Frontal cortex (tissue), 4 donors: ENCODE measurements at places on chromosomes 5 and 9.

DNA sequence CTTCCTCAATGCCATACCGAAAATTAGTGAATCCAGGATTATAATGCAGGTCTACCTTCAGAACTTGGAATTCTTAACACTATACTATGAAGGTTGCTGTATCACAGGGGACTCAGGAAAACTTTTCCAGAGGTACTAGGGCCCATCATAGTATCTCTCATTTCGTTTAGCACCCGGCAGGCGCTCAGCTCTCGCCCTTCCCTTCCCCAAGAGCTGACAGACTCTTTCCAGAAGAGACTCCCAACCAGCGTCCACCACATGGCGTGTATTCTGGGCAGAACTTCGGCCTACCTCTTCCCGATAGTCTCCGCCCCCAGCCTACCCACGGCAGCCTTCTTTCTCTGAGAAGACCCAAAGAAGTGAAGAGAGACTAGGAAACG lies 271 bp downstream of the NOL8 start:
- no peak for DNase-seq

DNA sequence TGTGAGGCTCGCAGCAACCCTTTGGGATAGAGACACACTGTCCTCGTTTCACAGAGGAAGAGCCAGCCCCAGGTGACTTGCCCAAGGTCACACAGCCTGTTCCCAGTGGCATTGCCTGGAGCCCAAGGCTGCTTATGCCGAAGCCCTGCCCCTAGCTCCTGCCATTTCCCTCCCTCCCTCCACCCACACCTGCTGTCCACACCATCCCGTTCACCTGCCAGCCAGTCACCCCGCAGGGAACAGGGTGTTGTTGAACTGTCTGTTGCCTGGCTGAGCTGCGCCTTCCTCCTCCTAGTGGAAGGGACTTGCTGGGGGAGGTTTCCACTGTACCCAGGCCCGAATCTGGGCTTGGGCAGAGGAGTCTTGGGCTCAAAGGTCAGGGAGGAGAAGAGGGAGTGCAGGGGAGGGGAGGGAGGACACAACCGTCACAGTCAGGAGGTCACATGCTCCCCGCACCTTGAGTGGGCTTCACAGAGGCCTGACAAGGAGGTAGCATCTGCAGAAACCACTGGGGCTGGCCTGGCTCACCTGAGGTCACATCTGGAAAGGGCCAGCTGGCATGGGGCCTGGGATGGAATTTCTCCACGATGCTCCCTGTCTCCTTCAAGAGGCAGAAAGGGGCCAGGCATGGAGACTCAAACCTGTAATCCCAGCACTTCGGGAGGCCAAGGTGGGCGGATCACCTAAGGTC lies 6.3 kb downstream of the TTC16 start:
- no peak for DNase-seq

DNA sequence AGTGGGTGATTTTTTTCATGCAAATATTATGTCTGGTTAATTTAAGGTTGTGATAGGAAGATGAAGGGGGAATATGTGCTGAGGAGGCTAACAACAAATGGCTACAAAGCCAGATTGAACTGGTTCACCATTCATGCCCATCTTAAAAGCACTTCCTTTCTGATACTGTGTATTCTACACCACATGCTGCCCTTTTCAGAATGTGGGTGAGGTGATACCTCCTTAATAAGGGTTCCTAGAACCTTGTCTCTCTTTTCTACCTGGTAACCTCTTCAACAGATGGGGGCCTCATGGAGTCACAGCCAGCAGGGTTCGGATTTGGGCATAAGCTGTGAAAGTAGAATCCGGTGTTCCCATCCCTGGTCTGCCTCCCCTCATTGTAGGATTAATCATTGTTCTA lies 1064.0 kb upstream of the SEMA6A start:
- no peak for DNase-seq

- no peak for DNase-seq
Measured at GRCh38 chr5:31561946-31562345, 29.8 kb downstream of the C5orf22 start.

DNA sequence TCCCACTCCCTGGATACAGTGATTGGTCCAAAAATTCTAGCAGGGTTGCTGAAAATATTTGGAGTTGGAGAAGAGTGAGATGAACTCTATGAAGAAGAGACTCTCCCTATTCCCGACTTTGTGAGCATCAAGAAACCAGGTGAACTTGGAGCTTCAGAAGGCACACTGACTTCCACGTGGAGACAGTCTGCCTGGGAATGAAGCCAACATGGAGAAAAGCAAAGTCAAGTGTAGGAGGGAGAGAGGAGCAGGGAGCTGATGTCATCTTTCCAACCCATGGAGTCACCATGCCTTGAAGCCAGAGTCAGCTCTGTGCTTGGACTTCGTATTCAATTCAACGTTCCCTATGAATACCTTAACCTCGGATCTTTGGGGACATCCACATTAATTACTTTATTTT lies 125.1 kb downstream of the NPR3 start:
- DNase-seq = no peak

DNA sequence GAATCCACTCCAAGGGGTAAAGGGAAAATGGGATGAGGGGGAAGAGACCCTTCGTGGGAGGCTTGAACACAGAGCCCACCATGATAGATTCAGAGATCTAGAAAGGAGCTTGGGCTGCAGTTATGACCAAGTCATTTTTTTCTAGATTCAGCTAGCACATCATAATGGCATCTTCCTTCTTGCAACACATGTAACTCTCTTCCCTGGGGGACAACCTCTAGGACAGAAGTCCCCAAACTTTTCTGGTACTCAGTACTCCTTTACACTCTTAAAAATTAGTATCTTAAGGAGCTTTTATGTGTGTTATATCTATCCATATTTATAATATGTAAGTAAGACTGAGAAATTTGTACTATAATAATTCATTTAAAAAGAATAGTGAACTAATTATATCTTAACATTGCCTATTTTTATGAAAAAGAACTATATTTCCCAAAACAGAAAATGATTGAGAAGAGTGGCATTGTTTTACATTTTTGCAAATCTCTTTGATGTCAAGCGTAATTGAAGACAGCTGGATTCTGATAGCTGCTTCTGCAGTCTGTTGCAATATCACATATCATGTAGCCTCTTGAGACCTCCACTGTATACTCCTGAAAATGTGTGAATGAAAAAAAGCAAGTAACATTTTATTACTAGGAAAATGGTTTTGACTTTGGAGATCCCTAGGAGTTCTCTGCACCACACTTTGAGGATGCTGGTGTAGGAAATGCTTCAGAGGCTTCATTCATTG lies 875 bp downstream of the ACO1 start:
- no peak for DNase-seq

DNA sequence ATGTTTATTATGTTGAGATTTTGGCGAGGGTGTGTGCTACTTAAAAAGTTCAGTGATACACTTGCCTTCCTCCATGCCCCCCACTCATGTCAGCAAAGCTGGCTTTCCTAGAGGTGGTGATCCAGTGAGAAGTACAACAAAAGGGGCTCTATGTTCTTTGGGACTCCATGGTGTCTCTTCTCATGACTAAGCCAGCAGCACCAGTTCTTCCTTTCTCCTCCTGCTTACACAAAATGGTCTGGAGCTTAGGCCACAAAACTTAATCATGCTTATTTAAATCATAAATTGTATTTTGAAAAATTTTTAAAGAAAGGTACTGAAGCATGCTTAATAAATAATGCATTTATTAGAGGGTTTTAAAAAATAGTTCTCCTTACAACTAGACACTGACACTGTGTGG lies 22.4 kb downstream of the MOCS2 start:
- no peak for DNase-seq

DNA sequence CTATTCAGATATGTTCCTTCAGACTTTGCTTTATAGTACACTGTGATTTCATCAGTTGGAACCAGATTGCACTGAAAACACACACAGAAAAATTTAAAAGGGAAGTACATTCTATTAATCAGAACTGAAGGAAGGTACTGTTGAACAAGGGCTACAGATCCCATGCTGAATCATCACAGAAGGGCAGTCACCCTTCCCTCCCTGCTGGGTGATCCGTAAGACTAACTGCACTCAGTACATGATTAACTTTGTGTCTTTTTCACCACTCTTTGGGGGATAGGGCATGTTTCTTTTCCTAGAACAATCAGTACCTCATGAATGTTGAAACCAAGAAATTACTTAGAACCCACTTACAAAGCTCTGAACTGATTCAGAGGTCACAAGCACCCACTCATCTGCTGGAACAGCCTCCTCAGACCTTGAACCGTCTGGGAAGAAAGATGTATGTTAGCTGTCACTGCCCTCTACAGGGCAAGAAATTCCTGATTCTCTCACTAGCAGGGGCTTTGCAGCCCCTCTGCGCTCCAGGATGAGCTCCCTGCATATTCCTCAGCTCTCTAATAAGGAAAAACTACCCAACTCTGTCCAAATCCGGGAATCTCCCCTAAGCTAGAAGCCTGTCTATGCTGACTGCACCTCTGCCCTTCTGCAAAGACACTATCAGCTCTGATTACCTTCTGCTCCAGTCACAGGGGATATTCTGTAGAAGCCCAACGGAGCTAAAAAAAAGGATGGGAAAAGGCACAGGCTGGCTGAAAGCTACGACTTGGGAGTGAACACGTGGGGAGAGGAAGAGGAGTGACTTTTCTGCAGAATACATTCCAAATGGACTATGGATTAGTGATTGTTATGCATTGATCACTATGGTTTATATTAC lies 51.0 kb downstream of the IARS1 start:
- no peak for DNase-seq

GRCh38 chr5:35657877-35658276 lies 40.2 kb downstream of the SPEF2 start:
- DNase-seq = no peak

- no peak for DNase-seq
Measured at GRCh38 chr5:14408969-14409586, 172.5 kb upstream of the OTULINL start.

DNA sequence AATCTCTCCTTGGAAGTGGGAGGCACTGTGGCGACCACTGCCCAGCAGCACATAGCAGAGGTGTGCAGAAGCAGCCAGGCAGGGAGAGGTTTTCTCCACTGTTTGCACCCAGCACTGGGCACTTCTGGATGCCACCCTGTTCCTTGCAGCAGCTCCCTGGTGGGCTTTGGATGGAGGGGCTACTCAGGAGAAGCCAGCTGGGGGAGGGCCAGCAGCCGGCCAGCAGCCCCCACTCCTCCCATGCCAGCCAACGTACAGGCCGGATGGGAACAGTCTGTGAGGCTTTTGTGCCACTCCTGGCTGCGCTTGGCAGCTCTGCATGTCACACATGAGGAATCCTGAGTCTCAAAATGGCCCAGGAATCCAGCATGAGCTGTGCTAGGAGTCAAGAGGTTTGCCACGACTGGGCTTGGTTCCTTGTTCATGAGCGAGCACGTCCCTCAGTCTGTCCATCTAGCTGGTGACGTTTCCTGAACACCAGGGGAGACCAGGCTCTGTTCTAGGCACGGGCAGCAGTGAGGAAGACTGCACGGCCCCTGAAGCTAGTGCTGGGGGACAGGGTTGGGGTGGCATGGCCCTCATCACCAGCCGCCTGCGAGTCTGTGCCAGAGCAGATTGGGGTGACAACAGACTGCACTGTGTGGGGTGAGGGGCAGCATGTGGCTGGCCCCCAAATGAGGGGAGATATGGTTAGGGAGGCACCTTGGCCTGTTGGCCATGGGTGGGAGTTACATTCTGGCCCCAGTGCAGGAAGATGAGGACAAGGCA lies 10.1 kb downstream of the PHF2 start:
- no peak for DNase-seq

GRCh38 chr5:56523790-56524575 lies 290.9 kb upstream of the ANKRD55 start:
- DNase-seq = no peak
